ENCODE measurements at places on chromosomes 5 and 9. TPM values are rescaled to one million over a fixed set of nuclear protein-coding genes. Genes with fewer than 3 reads are reported as not detected.
A peak's percentile ranks its signal among the peaks of the same experiment; 100 is the strongest.

- no peaks in the 10 kb centered on the region for H3K27me3 ChIP-seq
- no peaks in the 10 kb centered on the region for H3K4me1 ChIP-seq
These were observed 47.0 kb downstream of the TJP2 start for GRCh38 chr9:69221036-69221435.

DNA sequence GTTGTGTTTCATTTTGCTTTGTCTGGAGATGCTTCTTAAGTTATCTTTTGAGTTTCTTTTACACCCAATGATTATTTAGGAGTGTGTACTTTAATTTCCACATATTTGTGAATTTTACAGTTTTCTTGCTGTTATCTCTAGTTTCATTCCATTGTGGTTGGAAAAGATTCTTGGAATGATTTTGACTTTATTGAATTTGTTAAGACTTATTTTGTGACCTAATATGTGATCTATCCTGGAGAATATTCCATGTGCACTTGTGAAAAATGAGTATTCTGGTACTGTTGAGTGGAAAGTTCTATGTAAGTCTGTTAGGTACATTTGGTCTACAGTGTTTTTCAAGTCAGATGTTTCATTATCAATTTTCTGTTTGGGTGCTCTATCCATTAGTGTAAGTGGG, 24.4 kb upstream of the GRAMD2B start:
- H3K36me3 ChIP-seq: no peaks in the 10 kb centered on the region
- H3K27ac ChIP-seq: no peak overlapping the region
- H3K4me3 ChIP-seq: no peak overlapping the region
- H3K27me3 ChIP-seq: no peaks in the 10 kb centered on the region
- DNase-seq: no peak

- peak overlapping the region; percentile 98 for H3K27ac ChIP-seq
- H3K27me3 ChIP-seq: no peaks in the 10 kb centered on the region
- H3K36me3 ChIP-seq: no peaks in the 10 kb centered on the region
- peak; percentile 17 for DNase-seq
- peak overlapping the region; percentile 86 for H3K4me3 ChIP-seq
- H3K4me1 ChIP-seq: no peaks in the 10 kb centered on the region
These were observed 621 bp downstream of the AK6 start for GRCh38 chr5:69368458-69369339.

DNA sequence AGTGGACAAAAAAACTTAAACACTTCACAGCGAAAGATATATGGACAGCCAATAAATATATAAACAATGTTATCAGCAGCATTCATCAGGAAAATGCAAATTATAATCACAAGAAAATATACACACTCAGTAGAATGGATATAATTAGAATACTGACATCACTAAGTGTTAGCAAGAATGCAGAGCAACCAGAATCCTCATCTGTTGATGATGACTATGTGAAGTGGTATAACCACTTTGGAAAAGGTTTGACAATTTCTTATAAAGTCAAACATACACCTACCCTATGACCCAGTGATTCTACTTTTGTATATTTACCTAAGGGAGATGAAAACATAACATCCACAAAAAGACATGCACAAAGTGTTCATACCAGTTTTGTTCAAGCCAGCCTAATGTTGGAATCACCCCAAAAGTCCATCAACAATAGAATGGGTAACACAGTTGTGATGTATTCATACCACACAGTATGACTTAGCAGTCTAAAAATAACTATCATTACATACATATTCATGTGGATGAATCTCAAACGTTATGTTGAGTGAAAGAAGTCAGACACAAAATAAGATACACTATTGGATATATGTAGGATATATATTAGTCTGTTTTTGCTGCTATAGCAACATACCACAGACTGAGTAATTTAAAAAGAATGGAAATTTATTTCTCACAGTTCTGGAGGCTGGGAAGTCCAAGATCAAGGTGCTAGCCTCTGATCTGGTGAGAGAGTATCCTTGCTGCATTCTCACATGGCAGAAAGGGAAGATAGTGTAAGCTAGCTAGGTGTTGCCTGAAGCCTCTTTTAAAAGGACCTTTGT, 148.8 kb upstream of the ADAMTSL1 start:
- H3K27ac ChIP-seq: no peak overlapping the region
- no peaks in the 10 kb centered on the region for H3K4me1 ChIP-seq
- H3K4me3 ChIP-seq: no peak overlapping the region
- no peaks in the 10 kb centered on the region for H3K27me3 ChIP-seq

- H3K36me3 ChIP-seq: no peaks in the 10 kb centered on the region
- H3K27ac ChIP-seq: peak overlapping the region; percentile 80
- H3K4me1 ChIP-seq: no peaks in the 10 kb centered on the region
- peak overlapping the region; percentile 5 for H3K4me3 ChIP-seq
- DNase-seq: peak; percentile 76
These were observed 53.7 kb upstream of the FABP6 start for GRCh38 chr5:160175438-160176218.

Gene ECM2
- 23.5 TPM for total RNA-seq

Gene ELAVL2
- 4.4 TPM for total RNA-seq

Gene IGIP
- total RNA-seq: 33.5 TPM

Gene IL7R
- 3.4 TPM for total RNA-seq

All from uterus (tissue), 4 donors.